ENCODE measurements at places on chromosomes 4 and X.

DNA sequence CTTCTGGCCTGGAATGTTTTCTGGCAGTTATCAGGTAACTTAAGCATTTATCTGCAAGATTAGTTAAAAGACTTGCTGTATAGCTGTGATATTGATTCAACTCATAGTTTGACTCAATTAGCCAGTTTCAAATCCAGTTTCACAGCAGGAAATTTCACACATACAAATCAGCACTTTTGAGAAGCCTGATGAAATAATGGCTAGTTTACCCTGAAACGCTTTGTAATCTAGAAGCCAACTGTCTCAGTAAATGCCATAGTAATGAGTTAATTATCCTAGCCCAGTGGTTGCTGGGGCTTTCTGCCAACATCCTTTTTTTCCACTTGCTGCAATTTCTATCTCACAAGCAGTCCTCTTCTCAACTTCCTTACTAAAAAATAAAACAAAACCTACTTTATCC is 53.1 kb downstream of the ARHGEF38 start:
- no peak for DNase-seq

- DNase-seq, result no peak
Measured at GRCh38 chr4:63921561-63921960, 487.7 kb downstream of the TECRL start.

DNA sequence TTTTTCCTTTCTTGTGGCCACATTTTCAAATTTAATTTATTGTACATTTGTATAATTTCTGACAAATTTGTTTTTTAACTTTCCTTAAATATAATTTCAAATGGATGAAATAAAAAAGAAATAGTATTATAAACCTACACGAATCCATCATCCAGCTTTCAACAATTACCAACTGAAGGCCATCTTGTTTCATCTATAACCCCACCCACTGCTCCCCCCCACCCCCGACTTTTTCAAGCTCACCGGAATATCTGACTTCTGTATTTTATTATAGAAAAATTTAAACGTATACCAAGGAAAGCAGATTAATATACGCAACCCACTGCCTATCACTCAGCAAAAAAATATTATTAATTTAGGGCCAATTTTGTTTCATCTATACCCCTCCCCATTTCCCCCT is 1.1 kb downstream of the MORF4L2 start:
- no peak for DNase-seq

- DNase-seq, result no peak
Measured at GRCh38 chr4:173242466-173243250, 74.0 kb downstream of the GALNT7 start.

- no peak for DNase-seq
Measured at GRCh38 chr4:81700189-81700588, 228.5 kb upstream of the RASGEF1B start.

GRCh38 chr4:123783151-123783790 is 386.7 kb downstream of the SPRY1 start:
- no peak for DNase-seq

DNA sequence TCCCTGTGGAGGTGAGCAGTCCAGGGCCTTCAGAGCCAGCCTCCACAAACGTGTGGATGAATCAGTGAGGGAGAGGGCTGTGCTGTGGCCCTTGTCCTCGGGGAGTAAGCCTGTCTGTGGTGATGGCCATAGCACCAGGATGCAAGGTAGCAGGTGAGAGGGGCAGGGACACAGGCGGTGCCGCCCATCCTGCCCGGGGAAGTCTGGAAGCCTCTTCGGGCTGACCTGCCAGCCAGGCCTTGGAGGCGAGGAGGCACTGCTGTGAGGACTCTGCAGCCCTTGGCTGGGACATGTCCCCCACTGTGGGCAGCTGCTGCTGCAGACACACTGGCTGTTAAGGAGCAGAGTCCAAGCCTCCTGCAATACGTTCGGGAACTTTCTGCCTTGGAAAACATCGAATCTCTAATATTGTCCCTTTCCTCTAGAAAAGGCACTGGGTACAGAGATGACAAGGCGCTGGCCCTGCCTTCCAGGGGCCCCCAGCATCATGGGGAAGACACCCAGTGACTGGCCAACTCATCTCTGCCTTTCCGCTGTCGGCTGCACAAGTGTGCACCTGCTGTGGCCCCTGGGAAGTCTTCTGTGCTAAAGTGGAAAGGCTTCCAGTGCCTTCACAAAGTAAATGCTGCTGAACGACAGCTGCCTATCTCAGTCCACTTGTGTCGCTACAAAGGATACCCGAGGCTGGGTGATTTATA is 101.4 kb downstream of the ADRA2C start:
- no peak for DNase-seq

GRCh38 chrX:118432799-118433198 is 62.8 kb upstream of the DOCK11 start:
- no peak for DNase-seq

GRCh38 chr4:17397611-17398010 is 114.3 kb downstream of the QDPR start:
- no peak for DNase-seq

DNA sequence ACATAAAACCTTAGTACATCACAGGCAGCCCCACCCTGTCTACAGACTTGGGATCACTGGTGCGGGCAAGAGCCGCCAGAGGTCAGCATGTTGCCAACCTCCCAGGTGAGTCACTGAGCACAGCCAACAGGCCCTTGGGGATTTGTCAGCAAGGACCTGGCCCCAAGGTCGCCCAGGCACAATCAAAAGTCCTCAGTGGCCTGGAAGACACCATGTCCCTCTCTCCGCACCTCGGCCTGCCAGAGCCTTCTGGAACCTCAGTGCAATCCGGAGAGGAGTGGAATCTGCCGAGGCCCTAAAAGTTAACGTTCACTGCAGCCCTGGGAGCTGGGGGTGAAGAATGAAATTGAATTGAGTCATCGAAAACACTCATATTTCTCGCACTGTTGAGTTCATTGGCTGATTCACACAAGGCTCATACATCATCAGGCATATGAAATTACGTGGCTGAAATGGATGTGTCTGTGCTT is 74.3 kb downstream of the WFS1 start:
- DNase-seq, result no peak

DNA sequence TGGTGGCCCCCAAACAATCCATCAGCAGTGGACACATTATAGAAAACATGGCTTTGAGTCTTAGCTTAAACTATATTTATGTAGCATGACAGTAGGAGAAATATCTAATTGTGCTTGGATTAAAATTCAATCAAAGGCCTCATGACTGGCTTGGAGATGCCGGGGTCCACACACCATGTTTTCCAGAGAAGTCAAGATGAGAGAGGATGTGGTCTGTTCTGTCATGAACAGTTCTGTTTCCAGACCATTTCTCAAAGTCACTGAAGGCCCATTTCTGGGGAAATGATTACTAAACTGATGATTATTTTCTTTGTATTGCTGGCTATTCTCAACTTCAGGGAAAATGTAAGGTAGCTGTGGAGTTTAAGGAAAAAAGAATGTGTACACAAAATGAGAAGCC is 76.3 kb downstream of the C4orf51 start:
- no peak for DNase-seq

DNA sequence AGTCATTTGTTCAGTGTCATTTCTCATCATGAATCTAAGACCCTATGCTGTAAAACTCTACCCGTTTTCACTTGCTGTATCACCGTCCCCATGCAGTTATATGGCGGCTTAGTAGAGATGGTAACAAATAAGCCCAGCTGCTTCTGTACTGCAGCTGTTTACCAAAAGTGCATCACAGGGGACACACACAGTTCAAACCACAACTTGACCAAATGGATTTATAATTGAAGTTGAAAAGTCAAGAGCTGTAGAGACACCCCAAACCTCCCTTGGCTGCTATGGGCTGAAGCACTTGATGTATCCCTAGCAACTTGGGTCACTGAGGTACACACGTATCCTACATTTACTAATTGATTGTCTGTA is 219.0 kb upstream of the FGF13 start:
- no peak for DNase-seq

DNA sequence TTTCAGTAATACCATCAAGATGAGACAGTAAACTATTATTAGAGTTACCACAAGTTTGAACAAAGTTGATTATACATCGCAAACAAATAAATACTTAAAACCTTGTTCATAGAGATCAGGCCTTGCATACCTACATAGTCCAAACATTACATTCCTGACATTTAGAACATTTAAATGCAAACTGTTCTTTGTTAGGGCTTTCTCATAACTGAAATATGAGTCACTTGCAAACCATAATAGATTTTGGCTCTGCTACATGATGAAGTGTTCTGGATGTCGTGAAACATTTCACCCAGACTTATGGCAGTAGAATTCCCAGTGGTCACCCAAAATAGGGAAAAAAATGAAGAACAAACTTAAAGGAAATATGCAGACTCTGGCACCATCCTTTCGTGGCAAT is 75.0 kb downstream of the FAT4 start:
- no peak for DNase-seq

DNA sequence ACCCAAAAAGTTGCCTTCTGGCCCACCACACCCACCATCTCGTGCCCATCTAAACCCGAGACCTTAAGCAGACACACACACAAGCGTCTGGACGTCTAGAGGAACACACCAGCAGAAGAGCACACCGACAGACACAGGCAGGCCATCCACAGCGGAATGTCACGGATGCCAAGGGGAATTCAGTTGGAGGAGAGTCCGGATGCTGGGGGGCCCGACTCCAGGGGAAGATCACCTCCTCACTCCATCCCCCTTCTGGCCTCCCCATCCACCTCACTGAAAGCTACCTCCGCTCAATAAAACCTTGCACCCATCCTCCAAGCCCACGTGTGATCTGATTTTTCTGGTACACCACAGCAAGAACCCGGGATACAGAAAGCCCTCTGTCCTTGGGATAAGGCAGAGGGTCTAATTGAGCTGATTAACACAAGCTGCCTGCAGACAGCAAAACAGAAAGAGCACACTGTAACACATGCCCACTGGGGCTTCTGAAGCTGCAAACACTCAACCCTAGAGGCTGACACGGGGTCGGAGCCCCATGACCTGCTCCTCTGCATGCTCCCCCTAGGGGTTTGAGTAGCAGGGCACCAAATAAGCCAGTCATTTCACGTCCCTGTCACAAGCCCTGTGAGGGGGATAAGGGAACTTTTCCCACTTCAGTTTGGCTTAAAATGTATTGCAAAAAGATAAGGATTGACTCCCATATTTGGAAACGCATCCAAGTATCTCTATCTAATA is 339.6 kb upstream of the PCDH10 start:
- DNase-seq, result no peak

DNA sequence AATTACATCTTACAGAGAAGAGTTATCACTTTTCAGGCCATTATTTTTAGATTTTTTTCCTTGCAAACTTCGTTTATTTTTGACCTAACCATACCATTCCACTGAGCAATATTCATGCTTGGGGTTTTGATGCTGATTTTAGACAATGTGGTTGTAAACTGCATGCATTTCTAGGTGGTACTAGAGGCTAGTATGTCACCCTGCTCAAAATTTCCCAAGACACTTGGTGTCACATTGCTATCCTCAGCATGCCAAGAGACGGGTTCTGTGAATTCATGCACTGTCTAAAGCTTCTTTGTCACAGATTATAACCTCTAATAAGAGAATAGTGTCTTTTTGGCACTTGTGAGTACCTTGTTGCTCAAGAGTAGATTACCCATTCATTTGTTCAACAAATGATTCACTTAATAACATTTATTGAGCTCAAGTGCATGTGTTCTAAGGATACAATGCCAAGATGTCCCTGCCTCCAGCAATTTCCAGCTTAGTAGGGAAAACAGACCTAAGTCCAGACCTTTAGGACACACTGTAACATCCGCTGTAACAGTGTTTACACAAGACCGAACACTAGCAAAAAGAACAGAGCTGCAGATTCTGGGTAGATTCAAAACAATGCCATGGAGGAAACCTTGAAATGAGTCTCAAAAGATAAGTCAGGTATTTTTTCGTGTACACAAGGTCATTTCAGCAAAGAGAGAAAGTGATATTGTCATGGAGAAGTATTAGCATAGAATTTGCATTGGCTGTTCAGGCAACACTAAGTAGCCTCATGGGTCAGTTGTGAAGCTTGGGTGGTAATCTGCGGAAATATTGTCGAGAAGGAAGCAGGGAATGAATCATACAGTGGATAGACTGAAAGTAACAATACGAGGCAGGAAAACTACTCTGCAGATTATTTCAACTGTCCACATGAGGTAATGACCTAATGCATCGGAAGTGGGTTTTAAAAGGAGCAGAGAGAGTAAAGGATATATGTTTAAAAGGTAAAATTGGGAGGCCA is 515.1 kb upstream of the ZFP42 start:
- DNase-seq, result no peak

GRCh38 chr4:182400790-182401189 is 157.6 kb downstream of the TENM3 start:
- DNase-seq, result no peak

DNA sequence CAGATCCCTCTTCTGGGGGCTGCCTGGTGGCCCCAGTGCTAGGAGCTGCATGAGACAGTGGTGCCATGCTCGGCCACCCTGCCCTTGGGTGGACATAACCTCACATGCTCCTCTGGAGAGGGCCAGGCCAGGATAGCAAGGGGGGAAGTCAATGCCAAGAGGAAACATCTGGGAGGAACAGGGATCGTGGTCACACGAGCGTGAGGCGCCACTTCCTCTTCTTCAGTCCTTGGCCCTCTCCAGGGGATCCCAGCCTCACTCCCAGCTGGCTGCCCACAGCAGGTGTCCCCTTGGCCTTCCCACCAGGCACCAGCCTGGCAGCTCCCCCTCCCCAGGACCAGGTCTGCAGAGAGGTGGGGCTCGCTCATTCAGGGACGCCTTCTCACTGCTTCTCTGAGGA is 28.6 kb downstream of the TBC1D14 start:
- peak; percentile 90 for DNase-seq

GRCh38 chrX:17617806-17618205 is 119.5 kb upstream of the SCML1 start:
- DNase-seq, result no peak

DNA sequence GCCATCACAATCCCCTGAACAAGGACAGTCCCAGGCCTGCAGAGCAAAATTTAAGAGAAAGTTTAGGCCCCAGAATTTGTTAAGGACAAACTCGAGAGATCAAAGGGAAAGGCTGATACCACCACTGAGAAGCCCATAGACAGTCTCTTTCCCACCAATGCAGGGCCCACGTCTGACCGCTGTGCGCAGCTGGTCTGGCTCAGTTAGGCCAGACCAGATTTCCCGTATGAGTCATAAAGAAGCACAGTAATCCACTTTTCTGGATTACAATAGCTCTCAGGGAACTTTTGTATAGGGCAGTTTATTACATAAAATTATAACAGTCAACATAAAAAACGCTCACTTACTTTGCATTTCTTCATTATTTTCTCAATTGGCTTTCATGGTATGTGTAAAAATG is 259.5 kb downstream of the RCHY1 start:
- DNase-seq, result no peak

GRCh38 chrX:150049647-150050046 is 111.4 kb upstream of the EOLA2 start:
- DNase-seq, result no peak

DNA sequence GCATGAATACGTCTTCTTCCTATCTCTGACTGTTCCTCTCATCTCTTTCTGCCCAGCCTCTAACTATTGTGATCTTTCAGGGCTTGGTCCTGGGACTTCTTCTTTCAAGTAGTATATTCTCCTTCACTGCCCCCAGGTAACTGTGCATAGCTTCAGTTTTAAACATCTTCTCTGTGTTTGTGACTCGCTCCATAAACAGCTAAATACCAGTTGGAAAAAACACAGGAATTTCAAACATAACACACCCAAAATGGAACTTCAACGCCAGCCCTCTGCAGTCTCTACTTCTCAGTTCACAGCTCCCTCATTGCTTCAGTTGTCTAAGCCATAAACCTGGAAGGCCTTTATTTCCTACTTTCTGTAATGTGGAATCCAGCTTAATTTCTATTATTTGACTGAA is 16.6 kb downstream of the TRIML2 start:
- DNase-seq, result no peak

Data from lower leg skin (tissue), 4 donors.